ENCODE measurements at places on chromosomes 2 and 18. TPM values are rescaled to one million over a fixed set of nuclear protein-coding genes. Genes with fewer than 3 reads are reported as not detected.
A peak's percentile ranks its signal among the peaks of the same experiment; 100 is the strongest.

The DNPEP gene
- total RNA-seq, result 84.5 TPM

The FAP gene
- total RNA-seq, result 269 TPM

The LDLRAD4 gene
- not detected for total RNA-seq

The ASIC4 gene
- total RNA-seq, result 0.43 TPM

The TGFA gene
- 17.3 TPM for total RNA-seq

DNA sequence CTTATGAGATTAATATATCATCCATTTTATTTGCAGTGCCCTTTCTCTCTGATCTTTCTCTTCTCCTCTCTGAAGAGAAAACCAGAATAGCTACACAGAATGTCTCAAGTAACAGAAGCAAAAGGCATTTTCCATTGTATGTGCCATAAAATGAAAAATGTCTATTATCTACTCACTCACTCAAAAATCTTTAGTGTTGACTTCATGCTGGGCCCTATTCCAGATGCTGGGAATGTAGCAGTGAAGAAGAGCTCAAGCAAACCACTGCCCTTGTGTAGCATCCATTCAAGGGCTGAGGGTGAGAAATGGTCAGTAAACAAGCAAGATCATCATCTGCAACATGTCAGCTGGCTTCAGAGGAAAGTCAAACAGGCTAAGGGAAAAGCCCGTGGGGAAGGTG lies 427.7 kb downstream of the METTL4 start:
- no peak for DNase-seq

DNA sequence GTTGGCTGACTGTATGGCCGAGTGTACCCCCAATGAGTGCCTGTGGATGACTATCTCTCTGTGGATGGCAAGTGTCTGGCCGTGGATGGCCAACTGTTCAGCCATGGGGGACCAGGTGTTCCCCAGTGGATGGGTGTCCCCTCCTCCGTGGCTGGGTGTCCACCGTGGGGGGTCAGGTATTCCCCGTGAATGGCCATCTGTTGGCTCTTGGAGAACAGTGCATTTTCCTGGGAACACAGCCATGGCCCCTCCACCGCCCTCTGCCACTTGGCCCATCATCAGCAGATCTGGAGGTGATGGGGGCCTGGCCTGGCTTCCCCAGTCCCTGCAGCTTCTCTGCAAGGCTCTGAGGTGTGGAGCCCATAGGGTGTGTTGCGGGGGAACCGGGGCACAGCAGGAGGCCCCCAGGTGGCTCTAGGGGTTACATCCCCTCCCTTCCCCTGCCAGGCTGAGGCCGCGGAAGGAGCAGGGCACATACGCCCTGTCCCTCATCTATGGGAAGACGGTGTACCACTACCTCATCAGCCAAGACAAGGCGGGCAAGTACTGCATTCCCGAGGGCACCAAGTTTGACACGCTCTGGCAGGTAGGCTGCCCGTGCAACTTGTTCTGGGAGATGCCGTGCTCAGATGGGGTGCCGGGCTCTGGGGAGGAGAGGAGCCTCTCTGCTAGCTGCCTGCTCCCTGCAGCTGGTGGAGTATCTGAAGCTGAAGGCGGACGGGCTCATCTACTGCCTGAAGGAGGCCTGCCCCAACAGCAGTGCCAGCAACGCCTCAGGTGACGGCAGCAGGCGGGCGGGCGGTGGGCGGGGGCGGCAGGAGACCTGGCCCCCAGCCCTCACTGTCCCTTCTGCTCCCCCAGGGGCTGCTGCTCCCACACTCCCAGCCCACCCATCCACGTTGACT lies 19.3 kb downstream of the ZAP70 start:
- no peak for DNase-seq

- peak; percentile 62 for DNase-seq
Measured at GRCh38 chr2:39469807-39470206, 32.7 kb upstream of the MAP4K3 start.

DNA sequence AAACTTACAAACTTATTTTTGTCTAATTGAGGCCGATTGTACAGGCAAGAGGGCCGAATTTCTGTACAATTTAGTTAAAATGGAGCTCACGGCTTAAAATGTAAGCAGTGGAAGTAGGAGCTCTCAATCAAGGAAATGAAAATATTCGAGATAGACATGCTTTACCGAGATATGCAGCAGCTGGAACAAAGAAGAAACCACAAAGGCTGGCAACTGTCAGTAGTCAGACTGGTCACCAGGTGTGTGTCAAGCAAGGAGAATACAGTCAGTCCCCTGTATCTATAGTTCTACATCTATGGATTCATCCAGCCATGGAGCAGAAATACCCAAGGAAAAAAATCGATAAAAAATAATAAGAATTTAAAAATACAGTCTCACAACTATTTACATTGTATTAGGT lies 122.6 kb downstream of the WDSUB1 start:
- no peak for DNase-seq

GRCh38 chr2:134087371-134087921 lies 166.4 kb upstream of the MGAT5 start:
- DNase-seq, result no peak

DNA sequence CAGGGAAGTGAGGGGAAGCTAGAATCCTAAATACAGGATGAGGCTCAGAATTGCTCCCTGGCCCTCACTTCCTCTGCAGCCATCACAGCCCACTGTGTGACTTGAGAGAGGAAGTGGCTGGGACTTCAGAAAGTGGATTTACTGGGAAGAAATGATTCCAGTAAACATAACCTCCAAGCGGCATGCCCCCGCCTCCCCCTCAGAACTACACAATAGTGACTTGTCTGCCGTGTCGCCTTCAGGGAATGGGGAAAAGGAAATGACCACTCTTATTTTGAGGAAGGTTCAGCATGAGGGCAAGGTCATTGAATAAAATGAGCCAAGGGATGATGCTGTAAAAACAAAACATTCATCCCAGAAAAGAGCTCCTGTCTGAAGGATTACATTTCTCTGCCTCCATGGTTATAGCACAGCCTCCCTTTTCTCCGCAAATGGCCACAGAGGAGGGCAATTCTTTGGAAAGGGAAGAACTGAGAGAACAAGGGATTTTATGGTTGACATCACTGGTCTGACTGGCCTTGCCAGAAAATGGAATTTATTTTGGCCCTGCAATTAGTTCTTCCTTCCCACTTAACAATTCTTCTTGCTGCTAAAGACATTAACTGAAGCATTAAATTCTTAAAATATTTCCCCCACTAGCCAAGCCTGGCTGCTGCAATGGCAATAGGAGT lies 78.9 kb upstream of the DAPL1 start:
- DNase-seq, result no peak

DNA sequence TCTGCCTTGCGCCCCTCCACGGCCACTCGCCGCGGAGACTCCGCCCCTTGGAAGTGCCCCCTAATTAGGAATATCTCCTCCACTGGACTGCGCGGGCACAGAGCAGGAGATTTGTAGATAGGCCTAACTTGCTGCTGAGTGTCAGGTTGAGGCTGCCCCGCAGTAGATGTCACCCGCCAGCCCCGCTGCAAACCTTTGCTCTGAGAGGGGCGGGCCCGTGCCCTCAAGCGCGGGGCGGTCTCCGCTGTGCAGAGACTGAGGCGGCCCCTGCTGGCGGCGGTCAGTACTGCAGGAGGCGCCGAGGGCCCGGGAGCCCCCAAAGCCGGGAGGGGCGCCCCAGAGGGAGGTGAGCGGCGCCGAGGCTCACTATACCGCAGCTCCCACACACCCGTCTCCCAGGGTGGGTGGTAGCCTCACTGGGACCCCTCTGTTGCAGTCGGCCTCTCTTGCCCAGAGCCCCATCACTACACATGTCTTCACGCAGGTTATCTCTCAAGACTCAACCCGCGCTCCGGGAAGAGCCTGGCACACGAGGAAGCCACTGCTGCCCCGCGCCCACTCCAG lies 2.9 kb upstream of the NEURL3 start:
- DNase-seq, result peak; percentile 86

DNA sequence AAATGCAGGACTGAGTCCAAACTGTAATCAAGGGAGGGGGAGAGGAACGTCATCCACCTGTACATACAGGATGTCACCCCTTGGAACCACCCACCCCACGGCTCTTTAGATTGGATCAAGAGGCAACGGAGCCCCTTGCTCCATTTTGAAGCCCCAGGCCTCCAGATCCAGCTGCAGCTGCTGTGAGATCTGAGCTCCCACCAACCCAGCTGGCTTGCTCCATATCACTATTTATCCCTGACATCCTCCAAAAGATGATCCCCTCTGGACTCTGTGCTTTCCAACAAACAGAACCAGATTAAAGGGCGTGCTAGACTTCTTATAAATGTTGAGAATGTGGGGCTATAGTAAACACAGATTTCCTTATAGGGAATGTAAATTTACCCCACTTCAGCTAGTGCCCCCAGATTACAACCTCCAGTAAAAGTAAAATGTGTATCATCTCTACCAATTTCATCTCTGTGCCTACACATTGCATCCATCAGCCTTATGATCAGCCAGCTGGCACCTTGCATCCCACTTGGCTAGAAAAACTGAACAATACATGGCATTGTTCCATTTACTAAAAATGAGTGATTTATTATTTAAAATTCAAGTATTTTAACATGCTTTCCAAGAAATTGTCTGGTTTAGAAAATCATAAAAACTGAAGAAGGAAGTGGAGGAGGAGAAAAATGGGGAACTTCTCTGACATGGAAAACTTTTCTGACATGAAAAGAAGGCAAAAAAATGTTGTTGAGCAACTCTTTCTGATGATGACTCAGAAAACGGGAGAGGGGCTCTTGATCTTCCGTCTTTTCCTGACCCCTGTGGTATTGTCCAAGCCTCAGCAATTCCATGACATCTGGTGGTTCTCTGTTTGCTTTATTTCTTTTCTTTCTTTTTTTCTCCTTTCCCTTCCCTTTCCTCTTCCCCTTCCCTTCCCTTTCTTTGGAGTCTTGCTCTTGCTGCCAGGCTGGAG lies 262.6 kb upstream of the THUMPD2 start:
- peak; percentile 59 for DNase-seq

- DNase-seq, result no peak
Measured at GRCh38 chr2:8543060-8543382, 138.8 kb upstream of the ID2 start.

- DNase-seq, result peak; percentile 83
Measured at GRCh38 chr2:42141687-42142546, 27.2 kb upstream of the EML4 start.

DNA sequence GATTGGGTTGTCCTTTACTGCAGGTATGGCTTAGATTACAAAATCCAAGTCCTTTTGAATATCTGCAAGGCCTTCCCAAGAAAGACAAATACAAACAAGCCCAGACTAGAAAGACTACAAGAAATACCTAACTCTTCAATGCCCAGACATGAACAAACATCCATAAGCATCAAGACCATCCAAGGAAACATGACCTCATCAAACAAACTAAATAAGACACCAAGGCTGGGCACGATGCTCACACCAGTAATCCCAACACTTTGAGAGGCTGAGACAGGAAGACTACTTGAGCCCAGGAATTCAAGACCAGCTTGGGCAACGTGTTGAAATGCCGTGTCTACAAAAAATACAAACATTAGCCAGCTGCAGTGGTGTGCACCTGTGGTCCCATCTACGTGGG lies 31.7 kb downstream of the MAP4K3 start:
- no peak for DNase-seq

DNA sequence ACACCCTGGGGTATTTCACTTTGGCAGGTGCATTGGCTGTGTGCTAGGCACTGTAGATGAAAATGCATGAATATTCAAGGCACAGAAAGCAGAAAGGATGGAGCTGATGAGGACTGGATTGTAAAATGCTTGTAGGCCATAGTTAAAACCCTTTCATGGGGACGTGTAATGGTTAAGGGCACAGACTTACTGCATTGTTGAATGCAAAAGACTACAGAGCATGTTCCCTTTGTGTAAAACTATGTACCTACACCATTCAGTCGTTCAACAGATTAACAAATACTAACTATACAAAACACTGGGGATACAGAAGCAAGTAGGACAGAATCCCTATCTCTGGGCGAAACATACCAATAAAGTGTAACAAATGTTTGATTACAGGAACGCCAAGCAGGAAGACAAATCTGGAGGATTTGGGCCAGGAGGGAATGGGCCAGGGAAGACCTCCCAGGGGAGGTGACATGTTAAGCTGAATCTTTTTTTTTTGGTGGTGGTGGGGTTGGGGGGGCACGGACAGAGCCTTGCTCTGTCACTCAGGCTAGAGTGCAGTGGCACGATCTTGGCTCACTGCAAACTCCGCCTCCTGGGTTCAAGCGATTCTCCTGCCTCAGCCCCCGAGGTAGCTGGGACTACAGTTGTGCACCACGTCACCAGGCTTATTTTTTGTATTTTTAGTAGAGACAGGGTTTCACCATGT lies 19.6 kb upstream of the ROCK2 start:
- DNase-seq, result no peak
